CD4-positive, alpha-beta T cell treated with Interleukin-6 at 100 ng/mL for 8 hours (primary cell): ENCODE measurements at places on chromosomes 2 and 18.

DNA sequence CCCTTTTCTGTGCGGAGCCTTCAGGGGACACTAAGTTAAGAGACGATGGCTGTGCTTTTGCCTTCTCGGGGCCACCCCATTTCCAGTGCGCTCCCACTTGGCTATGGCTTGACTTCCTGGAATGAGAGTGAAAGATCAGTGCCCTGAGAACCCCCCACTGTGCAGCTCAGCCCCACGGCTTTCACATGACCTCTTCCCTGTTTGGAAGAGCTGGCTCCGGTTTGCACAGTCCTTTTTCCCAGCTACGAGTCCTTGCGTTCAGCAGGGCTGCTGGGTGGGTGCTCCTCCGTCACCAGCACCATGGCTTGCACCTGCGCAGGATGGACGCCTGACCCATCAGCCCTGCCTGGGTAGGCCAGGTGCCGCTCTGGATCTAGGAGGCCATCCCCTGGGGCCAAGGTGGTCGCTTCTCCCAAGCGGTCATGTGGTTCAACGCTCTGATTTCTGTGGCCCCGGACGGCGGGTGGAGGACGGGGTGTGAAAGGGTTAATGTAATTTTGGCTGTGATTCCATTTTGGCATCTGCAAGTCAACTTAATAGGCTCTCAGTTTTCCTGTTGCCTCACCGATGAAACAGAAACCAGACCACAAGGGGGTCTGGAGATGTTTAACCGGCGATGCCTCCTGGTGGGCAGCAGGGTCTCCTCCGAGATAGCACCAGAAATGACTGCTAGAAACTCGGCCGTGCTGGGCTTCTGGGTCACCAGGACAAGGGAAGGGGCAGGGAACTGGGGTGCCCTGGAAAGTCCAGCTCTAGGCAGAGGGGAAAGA, 113.1 kb upstream of the HAAO start:
- DNase-seq = no peak

DNA sequence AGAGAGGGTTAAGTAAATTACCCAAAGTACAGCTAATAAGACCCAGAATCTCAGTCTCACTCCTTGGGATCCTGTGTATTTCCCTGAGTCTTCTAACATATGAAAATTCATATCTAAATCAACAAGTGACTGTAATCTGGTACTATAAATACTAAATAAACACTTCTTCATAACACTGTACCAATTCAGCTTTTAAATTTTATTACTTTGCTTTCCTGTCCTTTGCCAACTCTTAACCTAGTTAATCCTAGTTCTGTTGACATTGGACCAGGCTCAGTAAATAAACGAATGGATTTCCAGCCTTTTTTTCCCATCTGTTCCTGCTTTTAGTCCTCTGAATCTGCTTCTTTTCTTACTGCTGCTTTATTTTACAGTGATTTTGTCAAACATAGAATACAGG, 13.8 kb downstream of the MRPL35 start:
- DNase-seq = no peak

GRCh38 chr2:114543236-114543766, 100.9 kb downstream of the DPP10 start:
- no peak for DNase-seq

- no peak for DNase-seq
Measured at GRCh38 chr2:213696442-213696841, 412.2 kb downstream of the SPAG16 start.

- no peak for DNase-seq
Measured at GRCh38 chr2:160610041-160610440, 116.4 kb upstream of the RBMS1 start.

DNA sequence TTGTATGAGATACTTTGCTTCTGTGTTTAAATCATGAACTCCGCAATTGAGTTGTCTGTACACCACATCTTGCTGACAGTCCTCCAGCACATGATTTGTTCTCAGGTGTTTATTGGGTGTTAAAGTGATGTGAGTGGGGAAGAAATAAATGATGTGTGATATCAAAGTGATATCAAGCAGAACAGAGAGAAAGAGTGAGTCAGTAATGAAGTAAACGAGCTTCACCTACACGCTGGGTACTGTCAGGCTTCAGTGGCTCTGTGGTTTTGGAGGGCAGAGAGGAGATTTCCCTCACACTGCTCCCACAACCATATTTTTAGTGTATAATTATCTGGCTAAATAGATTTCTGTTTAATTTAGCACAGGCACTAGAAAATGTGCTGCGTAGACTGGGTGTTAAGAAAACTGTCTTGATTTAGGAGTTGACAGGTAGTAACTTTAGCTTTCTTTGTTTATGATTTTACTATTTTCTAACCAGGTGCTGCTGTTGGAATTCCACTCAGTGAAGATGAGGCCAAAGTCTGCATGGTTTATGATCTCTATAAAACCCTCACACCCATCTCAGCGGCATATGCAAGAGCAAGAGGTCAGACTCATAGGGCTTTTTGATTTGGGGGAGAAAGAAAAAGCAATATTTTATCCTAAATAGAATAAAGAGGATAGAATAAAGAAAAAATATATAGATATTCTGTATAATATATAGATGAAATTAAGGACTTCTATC, 21.2 kb downstream of the ATIC start:
- DNase-seq = no peak

GRCh38 chr18:4524096-4524495, 69.0 kb upstream of the DLGAP1 start:
- no peak for DNase-seq

- DNase-seq = no peak
Measured at GRCh38 chr2:11827547-11827946, 81.1 kb downstream of the LPIN1 start.

GRCh38 chr2:216081012-216081411, 597 bp downstream of the PECR start:
- no peak for DNase-seq

GRCh38 chr2:30978854-30979253, 159.4 kb downstream of the GALNT14 start:
- DNase-seq = no peak

DNA sequence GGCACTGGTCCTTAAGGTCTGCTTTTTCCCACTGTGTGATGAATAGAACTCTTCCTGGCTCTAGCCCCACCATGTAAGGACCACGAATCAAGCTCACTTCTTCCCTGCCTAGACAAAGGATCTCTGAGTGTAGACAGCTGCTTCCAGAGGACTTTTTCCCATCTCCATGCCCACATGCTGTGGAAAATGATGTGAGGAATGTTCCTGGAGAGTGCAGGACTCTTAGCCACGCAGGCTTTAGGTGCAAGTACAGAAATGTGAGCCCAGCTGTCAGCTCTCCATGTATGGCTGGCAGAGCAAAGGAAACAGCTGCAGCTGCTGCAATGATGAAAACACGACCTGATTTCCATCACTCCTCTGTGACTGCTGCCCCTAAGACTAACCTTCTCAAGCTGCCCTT, 35.5 kb downstream of the NXPH2 start:
- no peak for DNase-seq

GRCh38 chr2:241559323-241560161, 997 bp downstream of the BOK start:
- DNase-seq = no peak

DNA sequence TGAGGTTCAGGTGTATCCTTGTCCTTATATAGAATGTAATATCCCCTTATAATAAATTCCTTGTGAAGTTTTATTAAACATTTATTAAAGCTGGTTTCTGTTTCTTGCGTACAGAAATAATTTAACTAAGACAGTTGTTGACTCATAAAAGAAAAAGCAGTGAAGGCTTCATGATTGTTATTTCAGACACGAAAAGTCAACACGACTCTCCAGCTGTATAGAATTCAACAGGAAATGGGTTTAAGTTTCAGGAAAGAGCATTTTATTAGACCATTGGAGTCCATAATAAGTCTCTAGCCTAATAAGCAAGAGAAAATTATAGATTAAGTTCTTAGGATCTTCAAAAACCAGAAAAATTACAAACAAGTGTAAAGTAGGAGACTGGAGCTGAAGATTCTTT, 62.2 kb downstream of the KCNE4 start:
- no peak for DNase-seq

DNA sequence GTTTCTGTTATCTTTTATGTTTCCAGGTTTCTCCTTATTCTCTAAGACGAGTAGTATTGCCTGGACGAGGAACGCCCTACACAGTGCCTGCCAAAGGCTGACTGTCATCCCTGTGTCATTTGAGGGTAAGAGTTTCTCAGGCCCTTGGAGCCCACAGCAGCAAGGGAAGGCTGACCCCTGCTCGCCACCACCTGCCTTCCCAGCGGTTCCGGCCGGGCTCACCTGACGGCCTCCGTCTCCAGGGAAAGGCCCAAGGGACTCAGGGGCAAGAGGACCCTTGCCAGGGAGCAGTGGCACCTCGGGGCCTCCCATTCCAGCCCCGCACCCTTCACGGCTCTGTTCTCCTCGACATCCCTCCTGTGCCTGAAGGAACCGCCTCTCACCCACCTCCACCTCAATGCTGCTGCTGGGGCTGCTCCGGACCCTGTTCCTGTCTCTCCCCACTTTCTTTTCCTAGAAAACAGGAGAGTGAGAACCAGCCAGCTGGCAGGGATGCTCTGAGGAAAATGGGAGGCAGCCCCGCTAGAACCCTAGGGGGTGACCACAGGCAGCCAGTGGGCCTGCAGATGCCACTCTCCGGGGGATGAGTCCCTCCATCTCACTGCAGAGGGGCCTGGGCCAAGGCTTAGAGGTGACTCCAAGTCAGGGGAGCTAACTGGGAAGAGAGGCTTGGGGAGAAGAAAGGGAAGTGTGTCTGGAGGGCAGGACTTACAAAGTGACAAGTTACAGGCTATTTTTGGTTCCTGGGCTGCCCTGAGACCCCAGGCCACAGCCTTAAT, 1.9 kb downstream of the LIMS2 start:
- DNase-seq = no peak

DNA sequence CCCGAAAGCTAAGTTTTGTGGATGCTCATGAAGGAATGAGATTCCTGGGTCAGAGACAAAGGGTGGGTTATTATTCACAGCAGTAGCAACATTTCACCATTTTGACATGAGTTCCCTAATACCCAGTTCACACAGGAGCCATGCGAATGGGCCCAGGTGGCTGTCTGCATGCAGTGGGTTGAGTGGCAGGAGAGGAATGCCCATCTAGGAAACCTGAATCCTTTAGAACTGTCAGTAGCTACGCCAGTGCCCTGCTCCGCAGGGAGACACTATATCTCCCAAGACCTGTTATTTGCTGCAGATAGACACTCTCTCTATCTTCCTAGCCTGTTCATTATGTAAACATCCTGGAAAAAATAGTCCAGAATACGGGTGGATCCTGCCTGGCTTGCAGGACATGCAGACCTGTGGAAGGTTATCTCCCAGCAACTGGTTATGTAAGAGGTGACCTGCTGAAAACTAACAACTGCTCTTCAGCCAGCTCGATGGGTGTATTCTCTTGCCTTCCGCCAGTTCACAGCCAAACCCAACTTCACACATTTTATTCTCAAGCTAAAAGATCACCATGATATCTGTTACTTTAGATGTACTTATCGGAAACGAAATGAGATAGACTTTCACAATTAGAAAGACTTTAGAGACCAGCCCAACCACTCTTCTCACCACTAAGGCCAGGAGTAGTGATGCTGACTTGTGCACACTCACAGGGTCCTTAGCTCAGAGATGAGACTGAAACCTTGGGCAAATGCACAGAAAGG, 59.1 kb downstream of the MBP start:
- DNase-seq = no peak

GRCh38 chr2:42317945-42318344, 43.1 kb downstream of the COX7A2L start:
- no peak for DNase-seq

DNA sequence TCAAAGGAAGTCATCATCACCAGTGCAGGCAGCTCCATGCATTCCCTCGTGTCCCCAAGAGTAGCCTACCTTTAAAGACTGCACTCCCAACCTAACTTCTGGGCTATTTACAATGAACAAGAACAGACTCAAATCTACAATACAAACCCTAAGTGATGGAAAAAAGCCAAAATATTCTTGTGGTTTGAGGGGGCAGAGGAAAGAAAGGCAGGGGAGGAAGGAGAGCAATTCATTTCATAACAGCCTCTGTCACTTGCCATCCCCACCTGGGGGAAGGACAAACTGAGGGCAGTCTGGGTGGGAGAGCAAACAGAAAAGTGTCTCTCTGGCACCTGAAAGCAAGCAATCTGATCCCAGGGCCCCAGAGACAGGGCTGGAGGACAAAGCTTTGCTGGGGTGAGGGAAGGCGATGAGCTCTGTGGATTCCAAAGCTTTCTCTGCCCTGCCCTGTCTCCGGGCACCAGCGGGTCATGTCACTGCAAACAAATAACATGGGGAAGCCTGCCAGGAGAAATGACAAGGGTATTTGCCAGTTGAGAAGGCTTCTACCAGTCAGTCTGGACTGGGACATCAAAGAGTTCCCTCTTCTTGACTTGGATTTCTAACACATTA, 528.0 kb upstream of the TNP1 start:
- no peak for DNase-seq

DNA sequence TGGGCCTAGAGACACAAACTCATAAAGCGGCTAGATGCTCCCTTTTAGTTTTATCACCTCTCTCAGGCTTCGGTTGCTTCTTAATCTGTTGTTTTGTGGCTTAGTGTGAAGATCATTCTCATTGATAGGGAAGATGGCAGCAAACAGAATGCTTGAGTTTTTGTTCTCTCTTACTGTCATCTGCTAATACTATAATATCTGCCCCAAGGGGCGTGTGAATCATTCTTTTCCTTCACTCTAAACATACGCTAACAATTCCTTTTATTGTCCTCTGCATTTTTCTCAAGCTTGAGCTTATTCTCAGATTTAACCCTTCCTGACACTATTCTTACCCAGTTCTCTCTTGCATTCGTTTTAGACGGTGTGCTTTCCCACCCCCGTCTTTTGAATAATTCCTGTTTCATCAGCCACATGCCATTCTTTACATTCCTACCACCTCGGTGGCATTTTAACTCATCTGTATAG, 323.9 kb upstream of the NRP2 start:
- DNase-seq = no peak

DNA sequence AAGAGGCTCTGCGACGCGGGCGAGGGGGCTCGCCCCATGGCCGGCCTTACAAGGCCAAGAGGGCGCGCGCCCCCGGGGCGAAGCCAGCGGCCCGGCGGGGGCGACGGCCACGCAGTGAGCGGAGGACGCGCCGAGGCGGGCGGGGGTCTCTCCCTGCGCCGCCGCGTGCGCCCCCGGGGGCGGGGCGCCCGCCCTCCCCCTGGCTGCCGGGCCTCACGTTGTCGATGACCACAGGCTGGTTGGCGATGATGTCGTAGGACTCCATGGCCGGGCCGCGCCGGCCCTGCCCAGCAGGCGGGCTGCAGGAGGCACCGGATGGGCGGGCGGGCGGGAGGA, 250 bp downstream of the ACTR1B start:
- no peak for DNase-seq

DNA sequence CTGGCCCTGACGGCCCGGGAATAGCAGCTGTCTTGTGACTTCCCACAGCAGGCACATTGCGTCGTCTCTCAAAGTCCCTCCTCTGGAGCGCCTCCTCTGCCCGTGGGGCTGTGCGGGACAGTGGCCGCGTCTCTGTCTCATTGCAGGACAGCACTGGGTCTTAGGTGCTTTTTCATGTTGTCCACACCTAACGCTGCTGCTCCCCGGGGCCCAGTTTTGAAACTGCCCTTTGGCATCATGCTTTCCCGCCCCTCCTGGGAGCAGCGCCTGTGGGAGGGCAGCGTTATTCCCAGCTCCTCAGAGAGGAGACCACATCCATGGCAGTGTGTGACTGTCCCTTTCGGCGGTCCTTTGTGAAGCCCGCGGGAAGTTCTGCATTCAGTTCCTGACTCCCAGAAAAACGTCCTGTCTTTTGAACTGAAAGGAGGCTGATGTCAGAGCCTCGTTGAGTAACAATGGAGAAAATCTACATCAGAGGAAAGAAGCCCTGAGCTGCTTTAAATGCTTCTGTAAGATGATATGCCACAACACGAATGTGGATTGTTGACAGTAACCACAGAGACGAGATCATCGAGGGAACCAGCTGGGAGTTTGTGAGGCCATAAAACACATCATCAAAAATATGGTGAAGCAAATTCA, 226.0 kb downstream of the FAM210A start:
- DNase-seq = no peak
